ENCODE measurements at places on chromosomes 1 and 21. TPM values are rescaled to one million over a fixed set of nuclear protein-coding genes. Genes with fewer than 3 reads are reported as not detected.

The RXFP4 gene
- not detected for total RNA-seq

The SMIM11 gene
- total RNA-seq: 0.90 TPM

The RGL1 gene
- total RNA-seq: 1.0 TPM

GRCh38 chr21:41699311-41699710 lies 67.5 kb downstream of the RIPK4 start:
- peaks cover 2% of the 10 kb centered on the region for H3K36me3 ChIP-seq
- no peaks in the 10 kb centered on the region for H3K4me1 ChIP-seq
- no peak for DNase-seq

DNA sequence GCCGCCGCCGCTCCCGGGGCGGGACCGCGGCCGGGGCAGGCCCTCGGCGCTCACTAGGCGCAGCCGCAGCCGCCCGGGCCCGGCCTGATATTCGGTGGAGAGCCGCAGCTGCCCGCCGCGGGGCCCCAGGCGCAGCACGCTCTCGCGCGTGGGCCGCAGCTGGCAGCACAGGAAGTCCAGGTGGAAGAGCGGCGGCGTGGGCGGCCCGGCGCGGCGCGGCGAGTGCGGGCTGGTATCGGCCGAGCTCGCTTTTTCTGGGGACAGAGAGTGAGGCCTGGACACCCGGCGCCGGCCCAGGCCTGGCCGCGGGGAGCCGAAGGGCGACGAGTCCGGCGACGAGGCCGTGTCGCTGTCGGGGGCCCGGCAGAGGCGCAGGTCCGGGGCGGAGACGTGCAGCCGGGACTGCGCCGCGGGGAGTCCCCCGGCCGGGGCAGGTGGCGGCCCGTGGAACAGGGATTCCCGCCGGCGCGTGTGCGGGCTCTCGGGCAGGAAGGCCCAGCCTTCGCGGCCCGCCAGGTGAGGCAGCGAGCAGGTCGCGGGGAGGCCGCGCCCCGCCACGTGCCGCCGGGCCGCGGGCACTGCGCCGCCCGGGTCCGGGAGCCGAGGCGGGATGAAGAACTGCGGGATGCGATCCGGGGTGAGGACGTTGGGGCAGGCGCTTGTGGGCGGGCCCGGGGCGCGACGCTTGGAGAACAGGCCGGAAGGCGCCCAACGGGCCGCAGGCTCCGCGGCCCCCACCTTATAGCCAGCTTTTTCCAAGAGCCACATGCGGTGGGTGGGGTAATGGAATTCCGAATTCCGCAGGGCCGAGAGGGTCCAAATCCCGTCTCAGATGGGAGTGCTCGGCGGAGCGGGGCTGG lies 1.2 kb downstream of the C2CD4D start:
- H3K4me3 ChIP-seq: peak overlapping the region; percentile 98
- peak overlapping the region; percentile 98 for H3K27ac ChIP-seq
- peak; percentile 54 for DNase-seq
- no peaks in the 10 kb centered on the region for H3K27me3 ChIP-seq
- peaks cover 48% of the 10 kb centered on the region for H3K4me1 ChIP-seq

DNA sequence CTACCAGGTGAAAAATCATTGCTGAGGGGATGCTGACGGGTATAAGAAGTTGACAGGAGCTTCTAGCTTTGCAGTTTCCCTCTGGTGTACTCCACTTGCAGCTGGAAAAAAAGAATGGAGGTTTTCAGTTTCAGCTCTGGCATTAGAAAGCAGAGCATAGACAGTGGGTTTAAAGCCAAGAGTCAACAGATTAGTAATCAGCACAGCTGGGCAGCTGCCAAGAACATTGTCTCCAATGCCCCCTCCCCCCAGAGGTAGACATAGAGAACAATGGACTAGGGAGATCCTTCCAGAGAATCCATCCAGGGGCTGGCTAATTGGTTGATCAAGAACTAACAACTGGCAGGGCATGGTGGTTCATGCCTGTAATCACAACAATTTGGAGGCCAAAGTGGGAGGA lies 10.1 kb upstream of the ZBTB8B start:
- peaks cover 13% of the 10 kb centered on the region for H3K27me3 ChIP-seq
- H3K4me3 ChIP-seq: no peak overlapping the region
- H3K4me1 ChIP-seq: no peaks in the 10 kb centered on the region
- no peak overlapping the region for H3K27ac ChIP-seq
- no peak for DNase-seq

GRCh38 chr1:207745839-207746767 lies 5.8 kb upstream of the CD46 start:
- H3K4me3 ChIP-seq: no peak overlapping the region
- no peaks in the 10 kb centered on the region for H3K27me3 ChIP-seq
- H3K27ac ChIP-seq: no peak overlapping the region
- DNase-seq: no peak
- peaks cover 16% of the 10 kb centered on the region for H3K4me1 ChIP-seq

The FAM72B gene
- 0.35 TPM for total RNA-seq

DNA sequence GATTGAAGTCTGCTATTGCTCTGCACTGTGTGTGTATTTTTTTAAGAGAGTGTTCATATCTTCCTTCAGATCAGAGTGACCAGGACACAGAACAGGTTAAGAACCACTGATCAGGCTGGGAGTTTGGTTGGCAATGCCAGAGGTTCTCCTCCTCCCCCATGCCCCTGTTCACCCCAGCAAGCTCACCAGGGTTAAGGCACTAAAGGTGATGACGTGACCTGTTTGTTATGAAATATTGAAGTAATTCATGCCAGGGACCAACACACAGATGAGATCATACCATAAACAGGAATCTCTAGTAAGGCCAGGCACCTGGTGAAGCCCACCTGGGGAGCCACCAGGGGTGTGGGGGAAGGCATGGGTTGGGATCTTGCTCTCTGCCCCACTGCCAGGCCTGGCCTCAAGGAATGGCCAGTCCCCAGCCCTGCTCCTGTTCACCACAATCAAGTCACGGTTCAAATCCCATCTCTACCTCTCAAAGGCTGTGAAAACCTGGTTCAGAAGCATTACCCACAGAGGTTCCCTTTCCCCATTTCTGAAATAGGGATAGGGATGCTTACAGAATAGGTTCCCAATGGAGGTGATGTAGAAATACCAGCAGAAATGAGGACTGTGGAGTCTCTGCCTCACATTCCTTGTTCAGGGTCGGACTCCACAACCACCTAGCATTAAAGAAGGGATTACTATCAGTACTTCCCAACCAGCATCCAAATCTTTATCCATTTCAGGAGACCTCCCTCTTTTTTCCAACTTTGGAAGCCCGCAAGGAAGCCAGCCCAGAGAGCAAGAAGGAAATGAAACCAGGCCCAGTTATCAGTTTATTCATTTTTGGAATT lies 2.4 kb downstream of the ID3 start:
- DNase-seq: no peak
- no peaks in the 10 kb centered on the region for H3K27me3 ChIP-seq
- no peaks in the 10 kb centered on the region for H3K36me3 ChIP-seq
- peaks cover 53% of the 10 kb centered on the region for H3K4me1 ChIP-seq

GRCh38 chr1:5273280-5274003 lies 619.0 kb downstream of the AJAP1 start:
- DNase-seq: no peak
- peaks cover 4% of the 10 kb centered on the region for H3K27me3 ChIP-seq
- H3K4me3 ChIP-seq: no peak overlapping the region
- H3K27ac ChIP-seq: no peak overlapping the region
- peaks cover under 1% of the 10 kb centered on the region for H3K4me1 ChIP-seq

The MR1 gene
- total RNA-seq: 18.3 TPM

DNA sequence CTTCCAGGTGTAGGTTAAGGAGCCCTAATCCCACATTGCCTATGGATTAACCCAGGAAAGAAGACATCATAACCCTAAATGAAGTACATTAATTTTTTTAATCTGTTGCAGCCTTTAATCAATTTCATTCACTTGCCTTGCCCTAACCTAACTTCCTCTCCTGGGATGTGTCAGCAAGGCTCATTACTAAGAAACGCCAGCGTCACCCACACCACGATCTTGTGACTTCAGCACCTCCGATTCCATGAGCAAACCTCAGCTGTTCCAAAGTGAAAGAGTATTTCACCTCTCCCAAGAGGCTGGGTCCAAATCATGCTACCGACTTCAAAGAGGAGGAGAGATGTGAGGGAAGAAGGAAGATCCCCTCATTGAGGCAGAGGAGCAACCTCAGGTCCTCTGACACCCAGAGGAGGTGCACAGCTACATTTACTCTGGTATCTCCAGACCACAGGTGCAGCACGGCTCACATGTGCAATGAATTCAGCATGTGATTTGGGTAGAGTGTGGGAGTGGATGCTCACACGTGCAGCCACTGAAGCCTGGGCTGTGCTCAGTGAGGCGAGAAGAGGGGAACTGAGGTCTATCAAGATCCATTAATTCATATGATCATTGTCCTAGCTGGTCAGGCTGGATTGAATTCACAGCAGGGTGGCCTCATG lies 134.1 kb downstream of the SLC30A10 start:
- no peak overlapping the region for H3K4me3 ChIP-seq
- H3K4me1 ChIP-seq: no peaks in the 10 kb centered on the region
- no peak overlapping the region for H3K27ac ChIP-seq
- no peak for DNase-seq
- no peaks in the 10 kb centered on the region for H3K27me3 ChIP-seq
- no peaks in the 10 kb centered on the region for H3K36me3 ChIP-seq

DNA sequence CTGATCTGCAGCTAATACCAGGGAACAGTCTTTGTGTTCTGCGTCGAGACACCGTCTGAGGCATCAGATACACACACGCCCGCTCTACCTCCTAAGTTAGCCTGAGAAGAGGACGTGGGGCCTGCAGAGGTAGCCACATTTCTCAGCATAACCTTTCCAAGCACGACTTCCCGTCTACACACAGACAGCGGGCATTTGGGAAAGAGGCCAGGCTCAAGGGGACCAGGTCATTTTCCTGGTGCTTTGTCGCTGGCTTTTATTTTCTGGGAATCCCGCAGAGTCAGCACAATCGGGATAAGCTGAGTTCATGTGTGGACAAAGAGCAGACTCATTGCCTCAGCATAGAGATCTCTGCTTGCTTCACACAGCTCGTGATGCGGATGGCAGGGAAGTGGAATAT lies 72.5 kb upstream of the SMYD2 start:
- no peaks in the 10 kb centered on the region for H3K4me1 ChIP-seq
- H3K27ac ChIP-seq: no peak overlapping the region
- H3K4me3 ChIP-seq: no peak overlapping the region
- no peak for DNase-seq
- no peaks in the 10 kb centered on the region for H3K36me3 ChIP-seq
- peaks cover 31% of the 10 kb centered on the region for H3K27me3 ChIP-seq

The UFC1 gene
- 154 TPM for total RNA-seq

DNA sequence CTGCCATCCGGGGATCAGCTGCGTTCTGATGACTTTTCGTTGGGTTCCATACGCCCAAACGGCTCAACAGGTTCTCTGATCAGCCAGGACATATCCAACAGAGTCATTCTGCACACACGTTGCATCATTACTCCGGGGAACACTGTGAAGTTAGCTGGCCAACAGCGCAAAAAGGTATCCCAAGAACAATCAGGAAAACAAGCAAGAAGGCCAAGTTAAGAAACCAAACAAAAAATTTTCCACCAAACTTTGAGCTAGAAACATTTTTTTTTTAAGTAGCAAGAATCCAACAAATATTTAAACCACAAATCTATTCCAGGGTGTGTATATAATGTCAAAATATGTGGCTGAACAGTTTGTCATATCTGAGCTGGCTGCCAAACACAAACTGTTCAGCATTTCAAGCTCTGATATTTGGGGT lies 29.2 kb downstream of the NID1 start:
- H3K27ac ChIP-seq: no peak overlapping the region
- H3K27me3 ChIP-seq: peaks cover 9% of the 10 kb centered on the region
- H3K36me3 ChIP-seq: no peaks in the 10 kb centered on the region

DNA sequence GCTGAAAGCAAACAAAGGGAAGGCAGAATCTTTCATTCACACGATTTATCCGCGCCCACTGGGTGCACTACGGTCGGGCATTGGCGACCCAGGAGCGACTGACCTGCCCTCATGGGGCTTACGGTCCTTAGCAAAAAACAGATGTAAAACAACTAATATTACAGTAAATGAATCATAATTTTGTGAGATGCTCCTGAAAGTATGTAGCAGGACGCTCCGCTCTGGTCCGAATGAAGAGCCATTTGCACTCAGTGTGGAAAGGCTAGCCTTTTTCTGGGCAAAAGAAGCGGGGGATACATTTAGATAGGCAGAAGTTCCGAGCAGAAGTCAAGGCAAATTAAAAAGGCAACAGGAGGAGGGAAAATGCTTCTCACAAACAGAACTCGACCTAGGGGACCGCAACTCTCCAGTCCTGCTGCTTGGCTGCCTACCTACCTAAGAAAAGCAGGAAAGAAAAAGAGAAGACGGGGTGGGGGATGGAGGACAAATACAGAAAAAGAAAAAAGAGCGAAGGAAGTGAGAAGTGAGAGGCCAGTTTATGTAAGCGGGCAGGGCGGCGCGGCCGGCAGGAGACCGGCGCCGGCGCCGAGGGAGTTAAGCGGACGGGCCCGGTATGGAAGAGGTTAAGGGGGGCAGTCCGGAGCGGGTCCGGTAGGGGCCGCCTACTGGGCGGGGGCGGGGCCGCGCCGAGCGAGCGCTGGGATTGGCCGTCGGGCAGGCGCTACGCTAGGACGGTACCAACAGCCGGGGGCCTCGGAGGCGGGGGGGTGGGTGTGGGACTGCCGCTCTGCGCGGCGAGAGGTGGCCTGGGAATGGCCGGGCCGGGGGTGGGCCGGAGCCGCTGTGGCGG lies at the start of gene FAM20B:
Gene FAM20B, plus strand, starts transcription at position 770 of the 850 bp plus-strand sequence. CDS start 17,954 bp downstream, outside the sequence.
- no peaks in the 10 kb centered on the region for H3K36me3 ChIP-seq
- H3K4me1 ChIP-seq: peaks cover 43% of the 10 kb centered on the region
- peak; percentile 86 for DNase-seq
- peak within 1 kb of the TSS; percentile 97 for H3K4me3 ChIP-seq

GRCh38 chr1:25723250-25723880 lies 76.6 kb upstream of the SELENON start:
- no peak for DNase-seq
- peaks cover 26% of the 10 kb centered on the region for H3K4me1 ChIP-seq
- no peak overlapping the region for H3K27ac ChIP-seq
- H3K4me3 ChIP-seq: no peak overlapping the region
- no peaks in the 10 kb centered on the region for H3K27me3 ChIP-seq
